ENCODE measurements at places on chromosomes 12 and 14.
A peak's percentile ranks its signal among the peaks of the same experiment; 100 is the strongest.

DNA sequence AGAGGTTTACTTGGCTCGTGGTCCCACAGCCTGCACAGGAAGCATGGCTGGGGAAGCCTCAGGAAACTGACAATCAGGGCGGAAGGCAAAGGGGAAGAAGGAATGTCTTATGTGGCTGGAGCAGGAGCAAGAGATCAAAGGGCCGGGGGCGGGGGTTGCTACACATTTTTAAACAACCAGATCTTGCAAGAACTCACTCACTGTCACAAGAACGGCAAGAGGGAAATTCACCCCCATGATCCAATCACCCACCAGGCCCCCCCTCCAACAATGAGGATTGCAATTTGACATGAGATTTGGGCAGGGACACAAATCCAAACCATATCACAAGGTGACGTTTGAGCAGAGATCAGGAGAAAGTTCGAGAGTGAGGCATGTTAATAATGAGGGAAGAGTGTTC is 163.7 kb upstream of the RPH3A start:
- no peak for DNase-seq

DNA sequence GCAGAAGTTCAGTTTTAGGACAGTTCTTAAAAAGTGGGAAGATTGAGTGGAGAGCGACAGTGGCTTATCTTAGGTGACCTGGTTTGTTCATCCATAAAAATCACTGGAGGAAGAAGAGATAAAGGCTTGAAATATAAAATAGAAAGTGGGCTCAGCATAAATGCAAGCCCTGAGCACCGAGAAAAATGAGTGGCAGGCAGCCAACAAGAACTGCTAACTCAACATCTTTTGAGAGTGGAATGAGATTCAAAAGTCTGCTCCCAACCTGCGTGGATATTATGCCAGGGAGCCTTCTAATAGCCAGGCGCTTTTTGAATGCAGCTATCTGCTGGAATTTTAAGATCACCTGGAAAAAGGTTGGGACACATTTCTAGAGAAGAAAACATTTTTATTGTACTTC is 666.5 kb downstream of the FLRT2 start:
- DNase-seq, result no peak

GRCh38 chr12:4323396-4323795 is 2.4 kb downstream of the TIGAR start:
- DNase-seq, result no peak

GRCh38 chr14:30193845-30194501 is 266.3 kb upstream of the PRKD1 start:
- DNase-seq, result no peak

- DNase-seq, result no peak
Observed at GRCh38 chr12:117908411-117908810, 60.4 kb downstream of the KSR2 start.

DNA sequence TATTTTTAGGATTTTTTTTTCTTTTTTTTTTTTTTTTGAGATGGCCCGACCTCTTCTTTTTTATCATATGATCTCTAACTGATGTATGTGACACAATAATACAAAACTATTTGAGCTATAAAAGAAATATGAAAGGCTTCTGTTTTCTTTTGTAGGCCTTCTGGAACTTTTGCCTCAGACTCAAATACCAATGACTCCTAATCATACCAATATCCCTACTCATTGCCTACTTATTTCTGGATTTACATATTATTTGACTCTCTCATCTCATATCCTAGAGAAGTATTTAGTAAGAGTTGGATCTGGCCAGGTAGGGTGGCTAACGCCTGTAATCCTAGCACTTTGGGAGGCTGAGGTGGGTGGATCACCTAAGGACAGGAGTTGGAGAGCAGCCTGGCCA is 12.7 kb upstream of the WDR89 start:
- DNase-seq, result no peak

GRCh38 chr12:102735104-102735503 is 181.9 kb downstream of the PAH start:
- no peak for DNase-seq

GRCh38 chr14:30108975-30109700 is 181.5 kb upstream of the PRKD1 start:
- DNase-seq, result no peak

GRCh38 chr12:22874151-22874550 is 249.2 kb downstream of the ETNK1 start:
- no peak for DNase-seq

DNA sequence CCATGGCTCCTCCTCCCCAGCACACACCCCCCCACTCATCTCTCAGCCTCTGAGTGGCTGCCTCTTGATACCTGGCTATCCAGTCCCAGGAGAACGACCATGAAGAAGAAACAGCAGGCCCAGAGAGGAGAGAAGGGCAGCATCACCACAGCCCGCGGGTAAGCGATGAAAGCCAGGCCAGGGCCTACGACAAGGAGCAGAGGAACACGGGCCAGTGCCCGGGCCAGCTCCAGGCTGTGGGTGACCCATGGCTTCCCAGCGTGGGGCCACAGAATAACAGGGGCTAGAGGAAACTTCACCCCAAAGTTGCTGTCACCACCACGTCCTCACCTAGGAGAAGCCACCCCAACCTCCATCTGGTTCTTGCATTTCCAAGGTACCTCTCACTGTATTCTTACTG is 10.4 kb upstream of the SLC6A12 start:
- no peak for DNase-seq

DNA sequence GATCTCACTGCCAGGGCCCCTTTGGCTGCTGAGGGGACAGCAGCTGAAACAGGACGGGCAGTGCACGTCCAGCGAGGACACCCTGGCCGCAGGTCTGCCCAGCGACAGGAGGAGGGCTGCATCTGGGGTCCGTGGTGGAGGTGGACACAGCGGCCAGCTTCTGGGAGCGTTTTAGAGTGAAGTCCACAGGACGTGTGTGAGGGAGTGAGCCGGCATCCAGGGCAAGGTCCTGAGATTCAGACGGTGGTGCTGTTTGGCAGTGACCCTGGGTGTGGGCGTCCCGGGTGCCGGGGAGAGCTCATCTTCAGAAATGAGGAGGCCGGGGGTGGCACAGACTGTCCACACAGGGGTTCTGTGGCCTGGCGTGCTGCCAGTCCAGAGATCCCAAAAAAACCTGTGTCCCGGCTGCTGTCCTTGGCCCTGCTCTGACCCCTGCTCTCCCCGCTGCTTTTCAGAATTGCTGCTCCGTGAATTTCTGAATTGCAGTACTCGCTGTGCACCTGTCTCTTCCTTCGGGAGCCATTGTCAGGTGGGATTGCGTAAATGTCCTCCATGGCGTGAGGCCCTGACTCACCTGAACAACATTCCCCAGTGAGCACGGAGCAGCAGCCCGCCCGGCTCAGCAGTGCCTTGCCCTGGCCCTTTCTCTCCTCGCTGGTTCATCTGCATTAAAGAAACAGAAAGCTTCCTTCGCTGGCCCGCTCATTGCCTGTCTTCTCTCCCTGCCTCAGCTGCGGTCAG is 183.5 kb upstream of the C14orf180 start:
- DNase-seq, result no peak

DNA sequence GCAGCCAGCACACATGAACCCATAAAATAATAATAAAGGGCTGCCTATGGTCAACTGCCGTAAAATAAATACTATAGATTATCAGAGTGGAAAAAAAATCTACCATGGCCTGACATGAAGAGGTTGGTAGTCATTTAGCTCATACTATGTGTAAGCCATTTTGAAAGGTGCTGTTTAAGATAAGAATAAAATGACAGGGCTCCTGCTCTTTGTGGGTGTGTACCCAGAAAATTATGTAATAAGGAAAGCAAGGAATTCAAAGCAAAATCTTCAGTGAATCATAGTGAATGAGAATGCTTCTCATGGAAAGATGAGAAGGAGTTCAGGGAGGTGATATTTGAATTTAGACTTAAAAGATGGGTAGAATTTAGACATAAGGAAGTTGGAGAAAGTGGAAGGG is 42.9 kb upstream of the PPM1H start:
- DNase-seq, result no peak

DNA sequence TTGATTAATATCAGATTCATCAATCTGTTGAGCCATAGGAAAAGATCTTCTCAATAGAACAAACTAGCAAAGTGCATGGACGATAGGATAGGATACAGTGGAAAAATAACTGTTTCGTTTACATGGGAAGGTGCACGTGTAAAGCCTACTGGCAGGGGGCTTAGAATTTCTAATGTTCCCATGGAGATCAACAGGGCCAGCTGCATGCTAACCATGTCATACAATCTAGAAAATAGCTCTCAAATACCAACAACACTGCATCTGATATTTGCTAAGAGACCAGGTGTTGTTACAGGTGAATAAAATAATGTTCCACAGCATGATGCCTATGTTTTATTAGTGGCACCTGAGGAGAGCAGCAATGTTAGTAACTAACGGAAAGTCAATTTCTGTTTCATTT is 72.5 kb downstream of the ACSS3 start:
- DNase-seq, result peak; percentile 62

DNA sequence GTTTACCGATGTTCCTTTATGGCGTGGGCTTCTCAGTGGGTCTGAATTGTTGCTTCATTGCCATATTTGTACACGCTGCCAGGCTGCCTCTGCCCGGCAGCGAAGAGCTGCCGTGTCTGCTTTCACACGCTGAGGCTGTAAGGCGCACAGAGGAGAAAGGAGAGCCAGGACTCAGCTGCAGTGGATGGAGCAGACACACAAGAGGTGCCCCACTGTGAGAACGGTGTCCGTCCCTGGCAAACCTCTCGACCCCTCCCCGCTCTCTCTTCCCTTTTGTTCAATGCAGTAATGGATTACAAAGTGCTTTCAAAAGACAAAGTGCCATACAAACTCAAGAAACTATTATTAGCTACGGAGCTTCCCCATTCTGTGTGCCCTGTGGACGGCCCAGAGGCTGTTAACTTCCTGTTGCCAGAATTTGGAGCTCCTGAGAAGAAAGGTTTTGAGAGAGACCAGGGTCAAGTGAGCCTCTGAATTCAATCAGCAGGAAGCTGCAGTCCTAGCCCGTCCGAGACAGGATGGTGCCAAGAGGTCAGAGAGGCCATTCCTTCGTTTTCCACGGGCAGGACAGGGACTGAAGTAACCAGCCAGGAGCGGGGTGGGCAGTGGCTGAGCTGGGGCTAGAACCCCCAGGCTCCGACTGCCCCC is 15.8 kb downstream of the CCND2 start:
- DNase-seq, result no peak

DNA sequence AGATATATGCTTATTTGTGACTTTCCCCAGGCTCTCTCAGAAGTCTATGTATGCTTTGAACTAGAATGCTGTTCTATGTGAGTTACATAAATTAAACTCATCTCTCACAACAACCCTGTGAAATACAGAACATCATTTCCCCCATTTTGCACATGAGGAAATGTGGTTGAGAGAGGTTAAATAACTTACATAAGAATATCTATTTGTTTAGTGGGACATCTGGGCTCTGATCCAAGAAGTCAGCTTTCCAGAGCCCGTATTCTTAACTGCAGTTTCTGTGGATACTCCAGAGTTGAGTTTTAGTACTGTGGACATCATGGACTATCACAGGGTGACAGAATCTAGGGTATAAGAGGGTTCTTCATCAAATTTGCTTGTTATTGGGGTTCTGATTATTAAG is 242.5 kb upstream of the ARHGAP5 start:
- DNase-seq, result peak; percentile 4

- no peak for DNase-seq
Observed at GRCh38 chr14:91998667-91999570, 40.9 kb downstream of the TRIP11 start.

- no peak for DNase-seq
Observed at GRCh38 chr12:108231109-108231905, 102.2 kb downstream of the WSCD2 start.

- no peak for DNase-seq
Observed at GRCh38 chr14:46063872-46064271, 587.7 kb downstream of the RPL10L start.

- DNase-seq, result no peak
Observed at GRCh38 chr12:103530307-103531066, 34.7 kb upstream of the C12orf42 start.

- DNase-seq, result peak; percentile 84
Observed at GRCh38 chr12:5648692-5649359, 216.9 kb downstream of the NTF3 start.

DNA sequence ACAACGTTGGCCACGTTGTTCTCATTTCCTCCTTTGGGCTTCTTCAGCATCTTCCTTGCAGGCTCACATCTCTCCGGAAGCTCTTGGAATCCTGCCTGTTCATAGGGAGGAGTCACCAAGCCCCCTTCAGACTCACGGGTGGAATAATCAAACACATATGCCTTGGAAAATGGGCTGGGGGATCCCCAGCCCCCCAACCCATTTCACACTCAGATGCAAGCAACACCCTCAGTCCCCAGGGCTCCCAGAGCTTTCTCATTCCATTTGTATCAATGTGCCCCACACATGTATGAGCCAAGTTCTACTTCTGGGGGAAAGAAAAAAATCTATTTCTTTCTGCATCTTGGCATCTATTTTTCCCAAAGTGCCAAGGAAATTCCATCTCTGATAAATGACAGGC is 33.1 kb downstream of the WSCD2 start:
- DNase-seq, result no peak

GRCh38 chr14:70721542-70721941 is 79.8 kb downstream of the TTC9 start:
- no peak for DNase-seq

DNA sequence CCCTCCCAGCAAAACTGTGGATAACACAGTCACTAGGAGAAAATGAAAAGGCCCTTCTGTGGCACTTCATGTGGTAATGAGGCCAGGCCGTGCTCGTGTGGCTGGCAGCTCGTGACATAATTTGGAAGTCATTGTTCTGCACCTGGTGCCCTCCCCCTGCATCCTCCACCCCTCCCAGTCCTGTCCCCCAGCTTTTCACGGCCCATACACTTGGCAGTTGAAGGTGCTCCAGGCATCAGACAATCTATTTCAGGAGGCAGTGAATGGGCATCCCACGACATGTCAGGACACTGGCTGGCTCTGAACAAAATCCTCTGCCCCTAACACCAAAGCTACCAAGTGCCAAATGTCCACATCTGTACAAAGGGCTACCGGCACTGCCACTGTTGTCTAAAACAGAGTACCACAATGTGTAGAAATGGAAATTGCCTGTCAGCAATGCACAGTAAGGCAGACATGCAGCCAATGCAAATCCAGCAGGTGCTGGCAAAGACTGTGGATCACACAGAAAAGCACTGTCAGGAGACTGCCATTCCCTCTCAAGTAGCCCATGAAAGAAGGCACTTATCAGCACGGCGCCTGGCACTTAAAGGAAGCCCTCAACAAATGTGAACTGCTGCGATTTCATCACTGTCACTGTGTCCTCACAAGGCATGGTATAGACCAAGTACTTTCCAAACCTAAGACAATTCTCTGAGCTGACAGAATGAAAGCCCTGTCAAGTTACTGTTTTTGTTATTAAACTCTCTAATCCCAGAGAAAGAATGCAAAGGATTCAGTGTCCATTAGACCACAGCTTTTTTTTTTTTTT is 39.1 kb downstream of the CORO1C start:
- peak; percentile 90 for DNase-seq
